ENCODE measurements at places on chromosomes 11 and 22.

- no peak for DNase-seq
These were observed 51.2 kb downstream of the KCNJ4 start for GRCh38 chr22:38403812-38404211.

- DNase-seq: no peak
These were observed 19.1 kb downstream of the ETS1 start for GRCh38 chr11:128568166-128568778.

DNA sequence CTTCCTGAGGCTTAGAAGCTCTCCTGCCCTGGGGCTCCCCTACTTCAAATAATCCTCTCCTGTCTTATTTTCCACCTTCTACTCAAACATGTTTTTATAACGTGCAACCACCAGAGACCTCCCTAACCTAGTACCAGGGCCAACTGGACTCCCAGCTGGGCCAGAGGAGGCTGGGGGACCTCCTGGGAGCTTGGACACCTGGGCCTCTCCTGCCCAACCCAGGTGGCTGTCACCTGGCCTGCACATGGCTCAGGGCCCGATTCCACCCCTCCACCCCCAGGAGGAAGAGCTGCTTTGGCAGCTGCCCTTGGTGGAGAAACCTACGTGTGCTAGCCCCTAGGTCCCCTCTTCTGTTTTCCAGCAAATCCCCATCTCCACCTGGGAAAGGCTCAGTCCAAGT lies 105.2 kb downstream of the ABTB2 start:
- DNase-seq: no peak

GRCh38 chr11:118521892-118522311 lies 5.4 kb upstream of the TTC36 start:
- no peak for DNase-seq

DNA sequence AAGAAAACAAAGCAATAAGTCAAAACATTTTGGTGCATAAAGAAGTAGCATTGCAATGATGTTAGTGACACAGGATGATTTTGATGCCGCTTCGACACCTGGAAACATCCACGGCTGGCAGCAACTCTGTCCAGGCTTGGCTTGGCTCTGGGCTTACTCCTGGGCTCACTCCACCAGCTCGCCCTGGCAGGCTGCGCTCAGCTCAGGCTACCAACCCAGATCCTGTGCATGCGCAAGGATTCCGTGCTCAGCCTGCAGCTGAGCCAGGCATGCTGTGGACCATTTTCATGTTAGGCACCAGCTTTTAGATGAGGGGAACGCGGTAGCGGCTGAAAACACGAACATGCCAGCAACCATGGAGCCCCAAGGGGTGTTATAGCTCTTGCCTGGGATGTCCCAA lies 66.0 kb downstream of the SLC25A17 start:
- no peak for DNase-seq

DNA sequence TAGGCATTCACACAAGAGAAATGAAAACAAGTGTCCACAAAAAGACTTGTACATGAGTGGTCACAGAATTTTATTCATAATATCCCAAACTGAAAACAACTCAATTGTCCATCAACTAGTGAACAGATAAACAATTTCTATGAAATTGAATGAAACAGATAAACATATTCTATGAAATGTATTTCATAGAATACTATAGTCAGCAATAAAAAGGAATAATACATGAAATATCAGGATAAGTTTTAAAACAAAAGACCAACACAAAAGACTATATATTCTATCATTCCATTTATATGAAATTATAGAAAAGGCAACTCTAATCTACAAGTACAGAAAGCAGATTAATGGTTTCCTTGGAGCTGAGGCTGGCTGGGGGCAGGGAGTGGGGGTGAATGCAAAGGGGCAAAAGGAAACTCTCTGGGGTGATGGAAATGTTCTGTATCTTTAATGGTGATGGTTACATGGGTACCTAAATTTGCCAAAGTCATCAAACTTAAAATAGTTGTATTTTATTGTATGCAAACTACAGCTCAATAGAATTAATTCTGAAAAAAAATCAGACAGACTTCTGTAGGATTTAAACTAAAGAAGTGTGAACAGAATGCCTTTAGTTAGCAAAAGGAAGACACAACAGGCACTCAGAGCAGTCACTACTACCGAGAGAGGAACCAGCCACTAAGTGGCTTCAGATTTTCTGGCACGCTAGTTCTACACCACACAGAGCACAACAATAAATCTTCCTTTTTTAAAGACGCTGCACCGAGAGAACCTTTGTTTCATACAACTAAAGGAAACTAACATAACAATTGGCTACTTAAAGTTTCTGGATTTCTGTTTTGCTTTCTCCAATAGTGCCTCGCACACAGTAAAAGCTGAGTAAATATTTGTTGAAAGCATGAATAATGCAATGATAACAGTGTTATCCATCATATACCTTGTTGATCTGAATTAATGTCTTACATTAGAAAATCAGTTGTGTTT lies 15.4 kb downstream of the CCDC34 start:
- peak; percentile 84 for DNase-seq

DNA sequence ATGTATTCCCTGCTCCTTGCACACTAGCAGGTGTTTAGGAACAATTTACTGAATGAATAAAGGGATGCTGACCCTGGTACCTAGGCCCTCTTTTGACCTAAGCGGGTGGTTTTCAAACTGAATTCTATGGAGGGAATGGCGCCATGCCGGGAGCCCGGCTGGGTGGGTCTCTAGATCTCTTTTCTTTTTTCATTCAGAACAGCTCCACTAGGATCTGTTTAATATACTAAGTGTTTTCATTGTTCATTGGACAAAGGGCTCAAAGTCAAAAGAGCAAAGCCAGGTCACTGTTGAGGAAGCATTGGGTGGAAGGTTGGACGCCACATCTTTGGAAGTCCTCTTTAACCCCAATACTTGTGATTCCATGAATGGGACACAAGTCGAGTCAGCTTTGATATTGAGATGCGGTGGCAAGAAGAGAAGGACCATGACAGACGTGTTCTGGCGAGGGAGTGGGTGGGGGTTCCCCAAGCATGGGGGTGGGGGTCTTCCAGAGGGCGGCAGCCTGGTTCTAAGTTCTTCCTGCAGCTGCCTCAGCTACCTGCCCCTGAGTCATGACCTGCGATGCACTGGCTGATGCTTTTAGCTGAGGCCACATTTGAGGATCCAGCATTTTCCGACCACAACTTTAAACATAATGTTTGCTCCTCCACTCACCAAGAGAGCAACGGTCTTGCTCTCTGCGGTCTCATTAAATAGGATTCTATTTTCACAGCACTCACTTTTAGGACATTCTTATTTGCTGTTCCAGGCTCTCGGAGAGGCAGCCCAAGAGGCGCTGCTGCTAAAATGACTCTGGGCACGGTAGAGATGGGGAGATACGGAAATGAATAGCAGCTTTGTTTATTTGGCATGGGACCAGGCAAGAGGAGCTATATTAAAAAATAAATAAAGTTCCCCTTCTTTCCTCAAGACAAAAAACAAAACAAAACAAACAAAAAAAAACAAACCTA lies 100.6 kb downstream of the FBXO7 start:
- no peak for DNase-seq

DNA sequence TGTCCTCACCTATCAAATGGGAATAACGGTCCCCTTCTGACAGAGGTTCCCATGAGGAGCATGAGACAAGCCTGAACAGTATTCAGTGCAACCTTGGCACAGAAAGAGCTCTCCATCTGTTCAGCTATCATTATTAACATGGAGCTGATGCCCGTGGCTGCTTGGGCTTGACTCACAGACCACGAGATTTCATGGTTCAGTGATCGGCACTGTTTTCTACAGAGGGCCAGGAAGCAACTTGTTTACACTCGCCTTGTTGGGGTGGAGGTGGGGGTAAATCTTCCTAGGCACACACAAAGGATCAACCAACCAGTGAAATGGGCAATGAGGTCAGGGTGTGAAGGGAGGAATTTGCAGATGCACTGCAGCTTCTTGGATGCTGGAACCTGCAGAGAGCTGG lies 88.2 kb downstream of the CWC15 start:
- DNase-seq: no peak

GRCh38 chr22:44312766-44313165 lies at the start of gene SHISAL1:
Gene SHISAL1 (minus strand): TSS chr22:44312951. CDS start chr22:44300945, 12,006 bp downstream.
- no peak for DNase-seq

- no peak for DNase-seq
These were observed 50.5 kb upstream of the ADA2 start for GRCh38 chr22:17269607-17270261.

GRCh38 chr11:128515086-128515485 lies 72.3 kb downstream of the ETS1 start:
- no peak for DNase-seq

DNA sequence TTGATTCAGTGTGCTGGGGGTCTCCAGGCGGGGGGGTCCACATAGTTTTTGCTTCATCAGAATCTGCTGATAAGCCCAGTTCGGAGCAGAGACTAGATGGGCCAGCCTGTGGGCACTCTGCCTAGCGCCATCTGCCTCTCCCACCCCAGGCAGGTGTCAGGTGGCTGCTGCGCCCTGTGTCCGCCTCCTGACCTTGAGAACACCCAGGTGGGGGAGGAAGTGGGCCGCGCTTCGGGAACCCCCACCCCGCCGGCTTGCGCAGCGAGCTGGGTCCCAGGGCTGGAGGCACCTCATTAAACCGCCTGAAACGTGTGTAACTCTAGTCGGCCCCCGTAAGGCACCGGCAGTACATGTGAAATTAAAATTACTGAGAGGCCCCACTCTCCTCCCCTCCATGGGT lies 113.6 kb downstream of the KCNQ1 start:
- no peak for DNase-seq

DNA sequence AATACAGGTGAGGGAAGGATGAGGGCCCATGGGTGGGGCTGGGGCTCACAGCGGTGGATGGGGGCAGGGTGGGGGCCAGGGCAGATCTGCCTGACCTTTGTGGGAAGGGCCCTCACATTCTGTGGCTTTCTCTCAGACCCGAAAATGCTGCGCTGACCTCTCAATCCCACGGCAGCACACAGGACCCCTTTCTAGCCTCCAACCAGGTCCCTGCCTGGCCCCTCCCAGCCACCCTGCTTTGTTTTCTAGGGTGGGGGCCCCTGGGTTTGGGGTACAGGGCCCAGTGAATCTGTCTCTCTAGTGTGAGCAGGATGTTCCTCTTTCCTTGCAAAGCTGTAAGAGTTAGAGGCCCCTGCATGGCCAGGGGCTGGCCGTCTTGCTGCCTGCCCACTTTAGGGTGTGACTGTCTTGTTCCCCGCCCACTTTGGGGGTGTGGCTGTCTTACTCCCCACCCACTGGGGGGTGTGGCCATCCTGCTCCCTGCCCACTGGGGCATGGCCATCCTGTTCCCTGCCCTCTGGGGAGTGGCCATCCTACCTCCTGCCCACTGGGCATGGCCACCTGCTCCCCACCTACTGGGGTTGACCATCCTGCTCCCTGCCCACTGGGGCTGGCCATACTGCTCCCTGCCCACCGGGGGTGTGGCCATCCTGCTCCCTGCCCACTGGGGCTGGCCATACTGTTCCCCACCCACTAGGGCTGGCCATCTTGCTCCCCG lies 11.5 kb downstream of the PARVG start:
- DNase-seq: no peak

DNA sequence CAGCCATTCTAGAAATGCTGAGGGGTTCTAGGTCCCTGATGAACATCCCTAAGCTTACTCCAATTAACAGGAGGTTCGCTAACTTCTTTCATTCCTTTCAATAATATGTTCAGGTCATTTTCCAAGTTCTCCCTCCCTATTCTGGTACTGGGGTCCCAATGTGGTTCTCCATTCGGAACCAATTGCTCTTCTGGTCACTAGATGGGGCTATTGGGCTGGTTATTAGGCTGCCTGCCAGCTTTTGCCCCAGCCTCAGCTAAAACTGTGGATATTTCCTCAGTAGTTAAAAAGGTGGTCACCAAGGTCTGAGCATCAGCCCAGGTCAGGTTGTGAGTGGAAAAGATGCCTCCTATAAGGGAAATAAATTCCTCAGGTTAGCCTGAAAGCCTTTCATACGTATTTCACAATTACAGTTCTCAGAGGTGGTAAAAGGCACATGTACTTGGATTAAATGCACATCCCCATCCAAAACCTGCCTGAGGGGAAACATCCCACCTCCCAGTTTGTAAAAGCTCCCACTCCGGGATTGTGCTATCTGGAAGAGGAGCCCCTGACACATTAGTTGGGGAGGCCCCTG lies 161.1 kb upstream of the CCDC179 start:
- no peak for DNase-seq

DNA sequence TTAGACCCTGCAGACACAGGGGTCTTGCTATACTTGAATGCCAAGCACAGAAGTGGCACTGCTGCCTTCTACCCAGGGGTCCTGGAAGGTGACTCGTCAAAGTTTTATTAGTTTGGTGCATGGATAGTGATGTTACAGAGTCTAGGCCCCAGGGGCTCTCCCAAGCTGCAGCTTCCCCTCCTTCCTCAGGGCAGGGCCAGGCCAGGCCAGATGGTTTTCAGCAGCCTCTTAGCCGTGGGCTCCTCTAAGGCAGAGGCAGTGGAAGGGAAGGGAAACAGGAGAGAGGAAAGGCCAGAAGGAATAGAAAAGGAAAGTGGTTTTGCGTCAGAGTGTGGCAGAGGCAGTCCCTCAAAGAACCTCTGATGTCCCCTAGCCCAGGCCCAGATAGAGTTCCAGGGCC lies 21.9 kb downstream of the ANKK1 start:
- no peak for DNase-seq

GRCh38 chr11:27319072-27319471 lies 43.9 kb downstream of the CCDC34 start:
- no peak for DNase-seq

DNA sequence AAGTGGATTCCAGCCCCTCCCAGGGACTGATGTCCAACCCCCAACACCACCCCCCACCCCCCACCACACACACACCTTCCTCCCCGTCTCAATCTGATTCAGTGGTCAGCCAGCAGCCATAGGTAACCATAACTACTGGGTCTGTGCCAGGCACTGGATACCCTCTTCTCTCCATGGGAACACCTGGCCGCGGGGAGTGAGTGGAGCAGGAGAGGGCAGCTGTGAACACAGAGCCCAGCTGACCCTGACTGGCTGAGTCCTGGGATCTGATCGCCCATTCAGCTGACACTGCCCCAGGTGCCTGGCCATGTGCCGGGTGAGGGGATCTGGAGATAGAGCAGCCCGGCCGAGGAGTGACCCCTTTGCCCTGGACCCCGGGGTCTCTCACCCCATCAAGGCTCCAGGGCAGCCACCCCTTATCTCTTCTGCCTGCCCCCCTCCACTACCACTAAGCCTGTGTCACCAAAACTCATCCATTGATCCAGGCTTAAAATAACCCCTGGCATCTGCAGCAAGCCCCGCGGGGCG lies 2.6 kb upstream of the SHISA8 start:
- no peak for DNase-seq

GRCh38 chr11:33444835-33445594 lies 187.8 kb downstream of the HIPK3 start:
- no peak for DNase-seq

- no peak for DNase-seq
These were observed 61.4 kb upstream of the BMAL1 start for GRCh38 chr11:13216019-13216710.

- DNase-seq: no peak
These were observed 113.9 kb downstream of the CCDC81 start for GRCh38 chr11:86488553-86488952.

DNA sequence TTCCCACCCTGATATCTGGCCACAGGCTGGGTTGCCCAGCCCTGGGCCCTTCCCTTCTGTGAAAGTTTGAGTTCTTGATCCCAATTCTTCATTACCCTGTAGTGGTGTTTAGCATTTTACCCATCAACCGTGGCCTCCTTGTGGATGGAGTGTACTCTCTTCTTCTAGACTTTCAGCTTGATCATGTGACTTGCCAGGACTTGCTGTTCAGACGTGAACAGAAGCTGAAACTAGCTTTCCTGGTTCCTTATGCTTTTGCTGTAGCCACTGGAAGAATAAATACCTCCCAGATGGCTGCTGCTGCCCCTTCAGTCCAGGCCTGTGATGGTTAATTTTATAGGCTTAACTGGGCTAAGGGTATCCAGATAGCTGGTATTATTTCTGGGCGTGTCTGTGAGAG lies 32.7 kb upstream of the DAGLA start:
- no peak for DNase-seq

GRCh38 chr11:109507836-109508561 lies 86.0 kb downstream of the C11orf87 start:
- no peak for DNase-seq

Measured in NCI-H2081 treated with DMSO at 0.1 percent for 48 hours (cell line).